ENCODE measurements at places on chromosomes 12 and 14.
A peak's percentile ranks its signal among the peaks of the same experiment; 100 is the strongest.

GRCh38 chr12:14774906-14775635 lies 28.2 kb downstream of the WBP11 start:
- DNase-seq = no peak

GRCh38 chr12:92466391-92467305 lies 236.1 kb upstream of the PLEKHG7 start:
- DNase-seq = no peak

DNA sequence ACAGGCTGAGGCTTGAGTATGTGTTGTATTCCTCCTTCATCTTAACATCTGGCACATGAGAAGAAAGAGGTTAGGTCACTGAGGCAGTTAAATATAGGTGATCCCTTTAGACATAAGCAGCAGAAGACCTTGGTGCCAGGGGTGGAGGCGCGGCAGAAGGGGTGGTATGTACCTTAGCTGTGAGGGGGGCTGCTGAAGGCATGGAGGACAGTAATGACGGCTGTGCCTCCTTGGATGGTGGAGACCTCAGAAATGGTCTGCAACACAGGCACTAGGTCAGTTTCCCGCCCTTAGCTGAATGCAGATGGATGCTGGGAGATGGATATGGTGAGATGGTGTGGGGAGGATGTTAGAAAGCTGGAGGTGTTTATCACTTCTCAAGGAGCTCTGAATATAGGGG lies 1.5 kb upstream of the PNMA1 start:
- DNase-seq = no peak

DNA sequence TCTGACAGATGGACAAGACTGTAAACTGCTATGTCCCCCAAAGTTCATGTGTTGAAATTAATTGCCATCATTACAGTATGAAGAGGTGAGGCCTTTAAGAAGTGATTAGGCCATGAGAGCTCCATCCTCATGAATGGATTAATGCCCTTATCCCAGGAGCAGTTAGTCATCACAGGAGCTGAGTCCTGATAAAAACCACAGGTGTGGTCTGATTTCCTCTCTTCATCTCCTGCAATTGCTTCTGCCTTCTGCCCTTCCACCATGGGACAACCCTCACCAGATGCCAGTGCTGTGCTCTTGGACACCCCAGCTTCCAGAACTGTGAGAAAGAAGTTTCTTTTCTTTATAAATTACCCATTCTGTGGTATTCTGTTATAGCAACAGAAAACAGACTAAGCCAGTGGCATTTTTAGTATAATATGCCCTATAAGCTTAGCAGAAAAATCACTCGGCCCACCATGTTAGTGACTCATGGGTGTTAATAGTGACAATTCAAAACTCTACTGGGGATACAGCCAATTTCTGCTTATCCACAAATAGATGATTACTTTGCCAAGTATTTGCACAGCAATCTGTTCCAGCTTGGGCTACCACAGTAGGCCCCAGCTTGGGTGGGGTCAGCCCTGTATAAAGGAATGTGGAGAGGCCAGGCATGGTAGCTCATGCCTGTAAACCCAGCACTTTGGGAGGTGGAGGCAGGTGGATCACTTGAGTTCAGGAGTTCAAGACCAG lies 129.0 kb upstream of the BCL2L14 start:
- peak; percentile 73 for DNase-seq

- DNase-seq = no peak
These were observed 93.4 kb upstream of the DNM1L start for GRCh38 chr12:32585680-32586079.

DNA sequence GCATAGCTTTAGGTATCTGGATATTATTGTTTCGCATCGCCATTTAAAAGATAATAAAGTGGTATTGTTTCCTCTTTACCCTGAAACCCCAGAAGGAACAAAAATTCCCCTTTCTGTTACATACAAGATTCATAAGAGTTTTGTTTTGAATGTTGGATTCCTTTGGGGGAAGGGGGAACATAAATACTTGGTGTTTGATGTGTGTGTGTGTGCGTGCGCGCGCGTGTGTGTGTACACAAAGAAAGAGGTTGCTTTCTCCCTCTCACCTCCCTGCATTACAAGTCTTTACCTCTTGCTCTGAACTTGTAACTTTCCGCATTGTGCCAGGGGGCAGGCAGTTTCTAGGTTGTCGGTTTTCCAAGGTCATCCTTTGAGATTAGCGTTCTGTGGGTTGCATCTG lies 76.4 kb downstream of the GPATCH2L start:
- DNase-seq = no peak

- DNase-seq = peak; percentile 53
These were observed 104.3 kb upstream of the MAX start for GRCh38 chr14:65206448-65207096.

DNA sequence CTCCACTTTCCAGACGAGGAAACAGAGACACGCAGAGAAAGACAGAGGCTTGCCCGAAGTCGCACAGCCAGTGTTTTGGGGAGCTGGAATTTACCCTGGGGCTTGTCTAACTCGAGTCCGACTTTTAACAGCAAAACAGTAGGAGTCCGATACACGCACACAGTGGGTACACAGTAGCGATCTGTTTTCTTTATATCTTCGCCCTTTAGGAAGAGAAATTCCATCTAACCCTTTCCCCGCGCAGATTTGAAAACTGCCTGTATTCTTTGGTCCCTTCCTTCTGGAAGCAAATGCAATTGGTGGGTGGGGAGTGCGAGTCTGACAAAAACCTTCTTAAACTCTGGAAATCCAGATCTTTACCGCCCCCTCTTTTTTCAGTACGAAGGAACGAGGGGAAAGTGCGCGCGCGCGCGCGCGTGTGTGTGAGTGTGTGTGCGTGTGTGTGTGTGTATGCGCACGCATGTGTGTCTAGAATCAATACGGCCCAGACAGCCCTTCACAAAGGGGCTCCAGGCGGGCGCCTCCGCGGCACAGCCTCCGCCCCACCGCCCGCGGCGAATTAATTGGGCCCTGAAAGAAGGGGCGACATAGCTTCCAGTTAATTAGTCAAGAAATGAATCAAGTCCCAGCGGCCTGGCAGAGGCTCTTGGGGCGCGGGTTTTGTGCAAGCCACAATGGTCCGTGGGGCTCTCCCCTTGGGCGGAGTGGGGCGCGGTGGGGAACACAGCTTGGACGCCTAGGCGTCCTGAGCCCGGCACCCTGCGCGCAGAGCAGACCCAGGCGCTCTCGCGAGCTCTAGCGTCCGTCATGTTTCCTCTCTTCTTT lies 14.0 kb upstream of the TBX3 start:
- no peak for DNase-seq

DNA sequence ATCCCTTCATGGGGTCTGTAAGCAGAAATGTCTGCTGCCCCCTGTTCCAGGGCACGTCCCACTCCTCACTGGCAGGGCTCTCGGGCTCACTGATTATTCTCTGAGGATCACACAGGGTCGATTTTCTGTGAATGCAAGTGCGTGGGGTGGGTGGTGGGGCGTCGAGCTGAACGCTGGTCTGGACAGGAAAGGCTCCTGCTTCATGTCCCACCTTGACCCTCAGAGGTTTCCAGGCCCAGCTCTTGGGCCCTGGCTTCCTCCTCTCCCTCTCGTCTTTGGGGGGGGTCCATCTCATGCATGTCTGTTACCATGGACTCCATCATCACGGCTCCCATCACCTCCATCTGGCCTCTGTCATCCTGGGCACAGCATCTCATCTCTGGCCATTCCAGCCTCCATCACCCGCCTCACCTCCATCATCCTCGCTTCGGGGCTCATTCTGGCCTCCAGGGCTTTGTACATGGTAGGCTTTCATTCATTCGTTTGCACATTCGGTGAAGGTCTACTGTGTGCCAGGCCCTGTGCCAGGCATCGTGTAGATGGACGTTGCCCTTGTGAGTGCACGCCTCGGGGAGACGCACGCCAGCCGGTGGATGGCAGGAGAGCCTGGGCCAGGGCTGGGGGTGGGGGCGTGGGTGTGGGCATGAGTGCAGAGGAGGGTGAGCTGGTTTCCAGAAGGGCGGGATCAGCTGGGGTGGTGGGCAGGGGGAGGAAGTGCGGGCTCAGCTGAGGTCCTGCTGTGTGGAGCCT lies 34.7 kb downstream of the RTL1 start:
- DNase-seq = no peak

DNA sequence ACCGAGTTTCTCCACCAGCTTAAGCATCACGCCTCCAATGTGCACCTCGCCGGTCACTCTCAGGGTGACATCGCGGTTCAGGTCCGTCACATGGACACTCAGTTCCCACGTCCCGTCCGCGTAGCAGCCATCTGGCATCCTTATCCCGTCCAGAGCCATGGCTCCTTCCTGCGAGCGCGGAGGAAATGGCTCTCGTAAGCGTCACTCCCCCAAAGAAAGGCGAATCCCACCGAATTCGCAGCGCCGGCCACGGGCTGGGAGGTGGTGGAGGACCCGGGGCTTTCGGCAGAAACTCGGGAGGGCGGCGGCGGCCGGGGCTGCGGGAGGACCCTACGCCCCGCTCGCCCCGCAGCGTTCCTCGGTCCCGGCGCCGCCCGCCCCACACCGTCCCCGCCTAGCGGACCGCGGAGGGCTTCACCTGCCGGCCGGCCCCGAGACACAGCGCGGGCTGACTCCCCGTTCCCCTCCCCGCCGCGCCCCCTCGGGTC lies 396 bp downstream of the FERMT2 start:
- no peak for DNase-seq

Measured in non-pigmented ciliary epithelial cell (primary cell).